Psoas muscle (tissue), 8 donors: ENCODE measurements at places on chromosomes 4 and X. TPM values are rescaled to one million over a fixed set of nuclear protein-coding genes. Genes with fewer than 3 reads are reported as not detected.

DNA sequence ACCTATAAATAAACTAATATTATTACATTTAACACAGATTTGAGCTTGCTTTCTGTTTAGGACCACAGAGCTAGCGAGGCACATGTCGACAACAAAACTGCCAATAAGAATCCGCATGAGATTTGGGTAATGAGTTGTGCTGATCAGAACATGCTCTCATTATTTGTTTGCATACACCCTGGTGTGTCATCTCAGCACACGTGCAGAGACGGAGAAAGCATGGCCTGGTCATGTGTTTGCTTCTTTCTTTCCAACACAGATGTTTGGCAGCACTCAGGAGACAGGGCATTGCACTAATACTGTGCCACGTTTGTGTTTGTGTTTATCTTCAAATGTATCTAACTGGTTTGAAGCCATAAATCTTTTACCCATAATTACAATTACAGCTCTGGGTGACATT, 364.8 kb downstream of the ARAP2 start:
- DNase-seq, result no peak

GRCh38 chr4:173852775-173853174, 322.7 kb upstream of the HAND2 start:
- DNase-seq, result no peak

DNA sequence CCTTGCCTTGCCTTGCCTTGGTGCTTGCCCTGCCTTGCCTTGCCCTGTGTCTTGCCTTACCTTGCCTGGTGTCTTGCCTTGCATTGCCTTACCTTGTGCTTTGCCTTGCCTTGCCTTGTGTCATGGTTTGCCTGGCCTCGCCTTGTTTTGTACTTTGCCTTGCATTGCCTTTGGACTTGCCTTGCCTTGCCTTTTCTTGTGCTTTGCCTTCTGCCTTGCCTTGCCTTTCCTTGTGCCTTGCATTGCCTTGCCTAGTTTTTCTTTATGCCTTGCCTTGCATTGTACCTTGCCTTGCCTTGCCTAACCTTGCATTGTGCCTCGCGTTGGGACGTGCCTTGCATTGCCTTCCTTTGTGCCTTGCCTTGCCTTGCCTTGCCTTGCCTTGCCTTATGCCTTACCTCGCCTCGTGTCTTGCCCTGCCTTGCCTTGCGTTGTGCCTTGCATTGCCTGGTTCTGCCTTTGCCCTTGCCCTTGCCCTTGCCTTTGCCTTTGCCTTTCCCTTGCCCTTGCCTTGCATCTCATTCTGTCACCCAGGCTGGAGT, 82.8 kb downstream of the TAB3 start:
- no peak for DNase-seq

DNA sequence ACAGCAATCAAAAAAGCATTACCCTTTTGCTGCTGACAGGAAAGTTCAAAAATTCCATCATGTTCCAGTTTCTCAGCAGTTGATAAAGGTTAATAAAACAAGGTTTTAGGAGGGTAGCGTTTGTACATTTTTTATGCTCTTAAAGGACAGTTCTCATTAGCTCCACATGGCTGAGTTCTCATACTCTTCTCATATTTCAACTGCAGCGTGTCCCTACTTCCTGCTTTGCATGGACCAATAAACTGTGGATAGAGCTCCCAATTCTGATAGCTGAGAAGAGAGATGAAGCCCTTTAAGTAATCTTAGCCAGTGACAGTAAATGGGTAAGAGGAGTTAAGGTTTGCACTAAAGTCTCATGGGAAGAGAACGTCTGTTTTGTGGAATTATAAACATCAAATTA, 53.5 kb downstream of the SPANXA2 start:
- no peak for DNase-seq

GRCh38 chr4:102761296-102761701, 531 bp upstream of the MANBA start:
- no peak for DNase-seq

DNA sequence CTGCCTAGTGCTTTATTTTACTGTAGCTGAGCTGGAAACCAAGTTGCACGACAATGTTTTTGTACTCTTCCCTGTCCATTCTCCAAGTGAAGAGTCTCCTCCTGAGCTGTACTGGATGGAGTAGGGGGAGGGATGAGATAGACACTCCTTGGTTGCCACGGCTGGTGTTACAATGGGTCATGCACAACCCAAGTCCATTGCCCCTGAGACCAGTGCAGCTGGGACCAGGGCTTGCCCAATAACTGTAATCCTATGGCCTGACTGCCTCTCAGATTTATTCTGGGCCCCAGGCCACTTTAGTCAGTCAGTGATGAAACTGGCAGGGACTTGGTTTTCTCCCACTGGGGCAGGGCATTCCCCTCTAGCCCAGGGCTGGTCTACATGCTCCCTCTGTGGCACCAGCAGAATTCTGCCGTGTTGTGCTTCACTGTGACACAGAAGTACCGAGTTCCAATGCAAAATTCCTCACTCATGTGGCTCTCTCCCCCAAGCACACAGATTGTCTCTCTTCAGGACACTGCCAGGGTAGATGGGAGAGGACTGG, 203.3 kb upstream of the PCDH18 start:
- peak; percentile 12 for DNase-seq

GRCh38 chrX:39592776-39593175, 505.0 kb downstream of the BCOR start:
- DNase-seq, result no peak

- DNase-seq, result no peak
These were observed 82.0 kb upstream of the PITX2 start for GRCh38 chr4:110704748-110705439.

GRCh38 chrX:101419489-101419888, 11.5 kb downstream of the HNRNPH2 start:
- DNase-seq, result no peak

GRCh38 chr4:130738233-130738632, 1642.3 kb downstream of the C4orf33 start:
- no peak for DNase-seq

DNA sequence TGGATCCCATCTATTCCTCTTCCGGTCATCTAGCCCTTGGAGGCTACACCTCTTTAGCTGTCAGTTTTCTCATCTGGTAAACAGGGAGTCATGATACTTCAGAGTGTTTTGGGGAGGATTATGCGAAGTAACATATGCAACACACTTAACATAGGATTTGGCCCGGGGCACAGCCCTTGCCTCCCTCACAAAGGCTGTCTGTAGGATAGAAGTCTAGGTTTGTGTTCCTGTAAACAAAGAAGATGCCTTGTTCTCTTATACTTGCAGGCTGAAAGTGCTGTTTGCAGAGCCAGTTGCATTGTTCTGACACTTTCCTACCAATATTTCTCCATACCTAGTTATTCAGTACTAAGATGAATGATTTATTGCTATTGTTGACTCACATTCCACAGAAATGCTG, 2.2 kb upstream of the APELA start:
- DNase-seq, result no peak

GRCh38 chrX:96841325-96841724, 42.4 kb upstream of the RPA4 start:
- no peak for DNase-seq

DNA sequence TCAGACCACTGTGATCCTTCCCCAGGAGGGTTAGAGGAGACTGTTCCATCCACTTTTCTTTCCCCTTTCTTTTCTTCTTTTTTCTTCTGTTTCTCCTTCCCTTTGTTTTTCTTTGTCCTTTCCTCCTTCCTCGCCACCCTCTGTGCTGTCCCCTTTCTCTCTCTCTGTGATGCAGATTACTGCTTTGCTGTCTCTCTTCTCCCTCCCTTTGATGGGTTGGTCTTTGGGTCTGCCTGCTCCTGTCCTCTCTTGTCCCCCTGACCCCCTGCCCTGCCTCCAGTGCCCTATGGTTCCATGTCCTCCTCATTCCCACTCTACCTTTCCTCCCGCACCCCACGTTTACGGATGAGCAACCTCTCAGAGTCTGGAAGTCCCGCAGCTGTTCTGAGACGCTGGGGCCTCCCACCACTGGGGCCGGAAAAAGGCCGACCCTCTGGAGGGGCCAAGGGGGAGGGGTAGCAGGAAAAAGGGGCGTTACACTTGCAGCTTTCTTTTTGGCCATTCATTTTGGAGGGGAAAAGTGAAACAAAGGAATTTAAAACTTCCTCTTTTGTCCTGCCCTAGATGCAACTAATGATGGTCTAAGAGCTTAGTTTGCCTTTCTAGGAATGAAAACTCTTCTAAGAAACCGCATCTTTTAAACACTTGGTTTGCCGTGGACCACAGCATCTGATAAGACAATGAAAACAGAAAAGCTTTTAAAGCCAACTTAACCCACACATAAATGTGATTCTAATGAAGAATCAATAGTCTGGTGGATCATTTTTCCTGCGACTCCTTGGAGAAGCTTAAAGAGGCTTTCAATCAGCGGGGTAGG, 24.5 kb upstream of the TSR2 start:
- no peak for DNase-seq

- no peak for DNase-seq
These were observed 72.5 kb downstream of the SLC16A2 start for GRCh38 chrX:74493806-74494205.

DNA sequence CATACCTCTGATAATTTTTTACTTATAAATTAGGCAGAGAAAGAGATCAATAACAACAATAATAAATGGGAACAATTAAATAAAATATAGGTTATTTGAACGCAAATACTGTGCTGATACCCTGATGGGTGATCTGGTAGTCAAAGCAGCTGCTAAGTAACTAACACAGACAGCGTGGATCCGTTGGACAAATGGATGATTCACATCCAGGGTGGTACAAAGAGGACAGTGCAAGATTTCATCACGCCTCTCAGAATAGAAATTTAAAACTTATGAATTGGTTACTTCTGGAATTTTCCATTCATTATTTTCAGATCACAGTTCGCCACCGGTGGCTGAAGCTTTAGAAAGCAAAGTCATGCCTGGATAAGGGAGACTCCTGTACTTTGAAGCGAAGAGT, 1066.0 kb upstream of the ADGRL3 start:
- no peak for DNase-seq

DNA sequence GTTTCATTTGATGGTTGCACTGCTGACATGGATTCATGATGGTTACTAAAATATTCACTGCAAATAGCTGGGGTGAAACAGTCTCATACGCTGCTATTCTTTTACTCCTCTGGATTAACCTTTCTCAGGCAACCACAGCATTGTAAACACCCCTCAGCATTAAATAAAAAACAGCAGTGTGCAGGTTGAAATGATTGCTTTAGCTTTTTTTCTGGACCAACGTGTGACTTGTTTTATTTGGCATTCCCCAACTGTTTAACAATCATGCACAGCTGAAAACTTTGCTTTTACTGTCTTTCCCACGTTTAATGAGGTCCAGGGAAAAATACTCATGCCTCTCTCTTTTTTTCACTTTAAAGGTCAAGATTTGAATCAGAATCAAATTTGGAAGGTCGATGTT, 490.8 kb downstream of the RAPGEF2 start:
- DNase-seq, result no peak

DNA sequence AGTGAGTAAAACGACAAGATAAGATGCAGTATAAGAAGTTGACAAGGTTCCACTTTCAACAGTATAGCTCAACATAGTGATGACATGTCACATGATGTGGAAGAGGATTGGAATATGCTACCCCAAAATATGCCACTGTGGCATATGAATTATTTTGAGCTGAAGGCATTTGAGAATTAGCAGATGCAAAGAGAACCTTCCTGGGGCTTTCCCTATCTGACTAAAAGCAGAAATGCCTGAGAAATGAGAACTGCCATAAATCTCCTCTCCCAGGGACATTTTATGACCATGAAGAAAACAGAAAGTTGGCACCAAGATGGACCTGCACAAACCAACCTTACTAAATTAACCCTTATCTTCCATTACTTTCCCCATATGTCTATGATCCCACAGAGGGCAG, 24.8 kb downstream of the CDKN2AIP start:
- DNase-seq, result no peak

- no peak for DNase-seq
These were observed 65.3 kb upstream of the FAM120C start for GRCh38 chrX:54248309-54248708.

GRCh38 chrX:33082371-33082770, 129.0 kb downstream of the DMD start:
- DNase-seq, result no peak

- no peak for DNase-seq
These were observed 636.3 kb upstream of the FTHL17 start for GRCh38 chrX:31708116-31708515.

DNA sequence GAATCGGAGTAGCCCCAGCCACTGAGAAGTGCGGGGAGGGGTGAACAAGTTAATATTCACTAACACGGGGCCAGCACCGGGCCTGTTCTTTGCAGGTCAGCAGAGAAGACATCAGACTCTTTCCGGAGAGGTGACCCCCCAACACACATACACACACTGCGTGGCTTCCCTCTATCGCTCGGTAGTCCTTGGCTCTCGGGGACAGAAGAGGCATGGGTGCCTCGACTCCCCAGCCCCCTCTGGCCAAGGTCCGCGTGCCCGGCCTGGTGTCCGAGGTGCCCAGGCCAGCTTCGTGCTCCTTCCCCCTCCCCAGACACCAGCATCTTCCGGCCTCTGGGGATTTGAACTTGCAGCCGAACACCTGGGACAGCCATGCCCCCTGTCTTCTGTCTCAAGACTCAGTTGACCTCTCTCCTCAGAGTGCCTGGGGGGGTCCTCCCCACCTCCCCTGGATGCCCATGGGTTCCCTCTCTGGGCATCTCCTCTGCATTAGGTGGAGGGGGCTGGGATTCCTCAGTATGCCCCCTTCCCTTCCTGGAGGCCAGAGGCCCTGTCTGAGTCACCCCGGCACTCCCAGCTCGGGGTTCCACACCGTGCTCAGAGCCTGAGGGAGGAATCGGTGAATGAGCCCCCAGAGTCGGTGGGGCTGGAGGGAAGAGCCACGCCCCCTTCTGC, 104.5 kb downstream of the SORCS2 start:
- no peak for DNase-seq

DNA sequence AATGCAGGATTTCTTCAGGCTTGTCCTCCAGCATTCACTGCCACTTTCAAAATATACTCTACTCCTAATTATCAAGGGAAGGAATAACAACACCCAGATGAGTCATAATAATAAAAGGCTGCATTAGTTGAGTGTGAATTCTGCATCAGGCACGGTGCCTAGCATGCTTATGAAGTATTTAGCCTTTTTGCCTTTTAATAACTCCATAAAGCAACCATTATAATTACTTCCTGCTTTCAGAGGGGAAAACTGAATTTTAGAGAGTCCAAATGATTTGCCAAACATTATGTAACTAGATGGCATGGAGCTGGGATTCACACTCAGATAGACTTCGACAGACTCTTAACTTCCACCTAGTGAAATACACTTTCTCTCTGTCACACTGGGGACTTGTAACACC, 2365.5 kb downstream of the PCDH7 start:
- no peak for DNase-seq

The MUC7 gene
- total RNA-seq, result not detected

The ARFIP1 gene
- 8.1 TPM for total RNA-seq

The RXFP1 gene
- total RNA-seq, result not detected

The DDIT4L gene
- 101 TPM for total RNA-seq

The VSIG4 gene
- total RNA-seq, result 24.5 TPM

The SYTL4 gene
- total RNA-seq, result 1.8 TPM

The XAGE1A gene
- not detected for total RNA-seq

The SHROOM4 gene
- total RNA-seq, result 5.6 TPM

The AREG gene
- total RNA-seq, result 1.2 TPM

The EDA gene
- total RNA-seq, result 2.5 TPM

The TRIML2 gene
- not detected for total RNA-seq

The CLCN5 gene
- 11.3 TPM for total RNA-seq
